Hematopoietic multipotent progenitor cell treated with erythropoietin and hydrocortisone succinate and interleukin-3 and kit ligand, for 6 days (in vitro differentiated cells): ENCODE measurements at places on chromosomes 7 and 10.

GRCh38 chr10:8044331-8044907 is 10.1 kb upstream of the GATA3 start:
- no peak for DNase-seq

- no peak for DNase-seq
Measured at GRCh38 chr10:14068601-14069250, 262.0 kb downstream of the FRMD4A start.

DNA sequence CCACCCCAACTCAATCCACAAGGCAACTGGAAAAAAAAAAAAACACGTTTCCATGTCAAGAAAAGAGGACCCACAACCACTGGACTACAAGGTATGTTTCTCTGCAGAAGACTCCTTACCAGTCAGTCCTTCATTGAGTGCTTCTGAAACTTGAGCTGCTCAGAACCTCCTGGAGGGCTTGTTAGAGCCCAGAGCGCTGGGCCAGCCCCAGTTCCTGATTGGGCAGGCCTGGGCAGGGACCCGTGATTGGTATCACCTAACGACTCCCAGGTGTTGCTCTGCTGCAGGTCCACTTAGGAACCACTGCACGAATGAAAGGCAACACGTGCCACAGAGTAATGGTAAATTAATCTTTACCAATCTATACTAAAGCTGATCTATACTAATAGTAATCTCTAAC is 473 bp upstream of the CCDC201 start:
- DNase-seq: no peak

DNA sequence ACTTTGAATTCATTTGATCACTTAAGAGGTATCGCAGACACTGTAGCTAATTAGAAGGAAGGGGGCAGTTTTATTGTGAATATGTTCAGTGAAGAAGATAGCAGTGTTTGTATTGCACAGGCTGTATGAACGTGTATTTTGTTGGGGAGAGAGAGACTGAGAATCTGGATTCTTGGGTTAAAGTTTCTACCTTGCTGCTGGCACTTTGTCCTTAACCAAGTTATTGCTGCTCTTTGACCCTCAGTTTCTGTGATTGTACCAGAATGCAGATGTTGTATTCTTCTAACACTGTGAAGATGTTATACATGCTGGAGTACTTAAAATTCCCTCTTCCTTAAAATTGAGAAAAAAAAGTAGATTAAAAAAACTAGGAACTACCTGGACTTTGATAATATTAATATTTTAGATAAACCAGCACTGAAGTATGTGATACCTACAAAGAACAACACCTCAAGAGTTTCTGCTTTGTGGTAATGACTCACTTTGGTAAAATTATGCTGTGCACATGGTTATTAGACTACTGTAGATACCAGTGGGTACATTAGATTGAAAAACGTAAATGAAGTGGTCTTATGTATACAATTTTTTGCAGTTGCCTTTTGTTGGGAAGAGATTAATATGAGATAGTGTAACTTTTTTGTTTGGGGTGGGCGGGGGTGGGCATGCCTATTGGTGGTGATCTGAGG is 321.3 kb downstream of the AUTS2 start:
- DNase-seq: no peak

GRCh38 chr10:42783181-42783549 is 570 bp downstream of the BMS1 start:
- peak; percentile 74 for DNase-seq

- no peak for DNase-seq
Measured at GRCh38 chr10:117535298-117536071, 7.1 kb upstream of the EMX2 start.
